ENCODE measurements at places on chromosomes 13 and 19.

DNA sequence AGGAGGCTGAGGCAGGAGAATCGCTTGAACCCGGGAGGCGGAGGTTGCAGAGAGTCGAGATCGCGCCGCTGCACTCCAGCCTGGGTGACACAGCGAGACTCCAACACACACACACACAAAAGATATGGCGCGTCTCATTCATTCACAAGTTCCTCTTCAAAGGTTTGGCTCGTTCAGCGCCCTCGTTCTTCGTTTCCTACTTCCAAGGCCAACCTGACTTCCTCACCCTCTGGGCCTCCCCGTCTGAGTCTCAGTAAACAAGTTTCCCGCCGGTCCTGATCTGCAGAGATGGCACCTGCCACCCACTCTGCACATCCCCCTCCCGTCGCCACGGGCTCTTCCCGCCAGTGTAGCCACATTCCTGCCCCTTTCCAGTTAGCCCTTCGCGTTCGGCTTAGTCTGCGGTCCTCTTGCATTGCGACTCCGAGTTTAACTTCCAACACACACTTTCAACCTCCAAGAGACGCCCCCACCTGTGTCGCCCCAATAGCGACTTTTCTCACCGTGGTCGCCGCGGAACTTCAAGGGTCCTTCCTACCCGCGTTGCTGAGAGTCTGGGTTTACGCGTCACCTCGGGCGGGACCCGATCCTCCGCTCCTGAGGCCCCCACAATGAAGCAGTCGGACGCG, 1.3 kb upstream of the BSG start:
- no peak for DNase-seq

DNA sequence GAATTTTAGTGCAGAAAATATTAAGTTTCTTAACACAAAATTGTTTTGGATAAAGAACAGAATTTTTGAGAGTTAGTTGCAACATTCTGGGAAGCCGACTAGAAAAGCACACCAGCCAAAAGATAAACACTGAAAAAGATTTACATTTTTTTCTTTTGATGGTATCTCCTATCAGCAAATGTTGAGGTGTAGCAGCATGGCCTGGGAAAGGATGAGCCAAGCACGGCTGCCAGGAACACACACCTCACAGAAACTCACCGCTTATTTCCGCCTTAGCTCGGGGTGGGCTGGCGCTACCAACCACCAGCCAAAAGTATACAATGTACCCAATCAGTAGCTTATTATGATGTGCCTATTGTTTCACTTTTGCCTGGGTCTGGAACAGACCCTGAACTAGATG, 134.7 kb downstream of the MIPEP start:
- DNase-seq = no peak

DNA sequence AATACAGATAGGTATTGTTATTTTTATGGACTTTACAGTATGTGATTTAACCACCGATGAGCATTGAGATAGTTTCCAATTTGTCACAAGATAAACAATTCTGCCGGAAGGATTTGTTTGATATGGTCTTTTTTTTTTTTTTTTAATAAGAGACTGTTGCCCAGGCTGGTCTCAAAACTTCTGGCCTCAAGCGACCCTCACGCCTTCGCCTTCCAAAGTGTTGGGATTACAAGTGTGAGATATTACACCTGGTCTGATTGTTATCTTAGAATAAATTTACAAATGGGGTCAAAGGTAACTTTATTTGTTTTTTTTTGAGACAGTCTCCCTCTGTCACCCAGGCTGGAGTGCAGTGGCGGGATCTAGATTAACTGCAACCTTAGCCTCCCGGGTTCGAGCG, 1.2 kb downstream of the GARRE1 start:
- no peak for DNase-seq

GRCh38 chr19:15265850-15266248, 33.6 kb upstream of the EPHX3 start:
- peak; percentile 96 for DNase-seq

- no peak for DNase-seq
Measured at GRCh38 chr13:73040968-73041596, 17.7 kb upstream of the KLF5 start.

DNA sequence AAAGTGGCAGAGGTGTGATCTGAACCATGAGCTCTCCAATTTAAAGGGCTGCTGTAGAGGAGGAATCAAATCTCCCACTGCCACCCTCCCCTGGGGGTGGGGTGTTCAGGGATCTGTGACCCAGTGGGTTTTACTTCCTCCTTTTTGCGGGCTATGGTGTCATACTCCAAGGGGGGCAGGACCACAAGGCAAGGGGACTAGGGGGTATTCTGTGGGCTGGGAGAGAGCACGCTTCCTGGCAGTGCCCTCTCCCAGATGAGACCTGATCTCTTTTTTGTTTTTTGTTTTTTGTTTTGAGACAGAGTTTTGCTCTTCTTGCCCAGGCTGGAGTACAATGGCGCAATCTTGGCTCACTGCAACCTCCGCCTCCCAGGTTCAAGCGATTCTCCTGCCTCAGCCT, 10.3 kb downstream of the PLD3 start:
- no peak for DNase-seq

- DNase-seq = no peak
Measured at GRCh38 chr13:71540098-71540497, 326.9 kb downstream of the DACH1 start.

GRCh38 chr13:112161521-112162301, 94.8 kb downstream of the SOX1 start:
- no peak for DNase-seq

DNA sequence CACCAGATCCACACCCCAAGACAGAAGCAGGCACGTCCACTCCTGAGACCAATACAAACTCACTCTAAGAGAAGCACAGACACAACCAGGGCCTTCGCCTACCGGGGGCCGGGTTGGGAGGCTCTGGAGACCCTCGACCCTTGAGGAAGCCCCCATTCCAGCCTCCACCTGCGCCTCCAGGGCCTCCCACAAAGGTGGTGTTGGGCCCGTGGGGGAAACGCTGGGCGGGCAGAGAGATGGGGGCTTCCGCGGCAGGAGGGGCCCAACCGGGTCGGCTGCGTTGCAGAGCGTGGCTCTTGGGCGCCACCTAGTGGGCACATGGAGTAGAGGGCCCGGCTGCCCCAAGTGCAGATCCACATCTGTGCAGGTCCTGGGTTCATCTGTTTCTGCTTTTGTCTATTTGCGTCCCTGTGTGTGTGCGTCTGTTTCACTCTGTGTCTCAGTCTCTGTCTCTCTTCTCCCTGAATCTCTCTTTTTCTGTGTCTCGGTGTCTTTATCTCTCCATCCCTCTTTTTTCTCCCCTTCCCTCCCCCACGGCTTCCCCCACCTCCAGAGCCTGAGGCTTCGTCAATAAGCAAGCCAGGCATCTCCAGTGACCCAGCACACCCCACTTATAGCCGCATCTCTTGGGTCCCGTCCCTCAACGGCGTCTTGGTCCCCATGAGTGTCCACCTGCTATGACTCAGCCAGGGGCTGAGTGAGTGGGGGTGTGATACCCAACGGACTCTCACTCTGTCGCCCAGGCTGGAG, 10.5 kb upstream of the TINCR start:
- peak; percentile 17 for DNase-seq

- no peak for DNase-seq
Measured at GRCh38 chr13:32036126-32036695, 4.6 kb downstream of the FRY start.

GRCh38 chr13:38686577-38687245, at the start of gene FREM2:
FREM2 (plus strand) TSS chr13:38687077; CDS start chr13:38687345, 268 bp downstream.
- no peak for DNase-seq

DNA sequence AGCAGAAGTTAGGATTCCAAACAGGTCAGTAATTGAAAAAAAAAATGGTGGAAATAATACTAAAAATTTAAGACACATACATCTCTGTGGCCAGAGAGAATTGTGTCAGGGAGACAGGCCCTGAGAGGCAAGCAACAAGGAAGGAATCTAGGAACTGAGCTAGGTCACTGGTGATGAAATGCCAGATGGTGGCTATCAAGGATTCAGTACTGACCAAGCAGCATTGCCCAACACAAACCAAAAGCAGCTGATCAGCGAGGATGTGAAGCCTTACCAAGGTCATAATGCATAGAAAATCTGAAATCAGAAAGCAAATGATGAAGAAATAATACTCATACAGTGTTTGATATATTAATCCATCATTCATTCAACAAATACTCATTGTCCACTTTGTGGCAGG, 905.0 kb downstream of the GPC5 start:
- peak; percentile 67 for DNase-seq
